ENCODE measurements at places on chromosomes 2 and 18.

- DNase-seq, result no peak
Observed at GRCh38 chr2:17245906-17246305, 272.3 kb downstream of the RAD51AP2 start.

GRCh38 chr2:169031202-169031601, at the start of gene ABCB11:
TSS of gene ABCB11 (minus strand) at chr2:169031324. CDS start at chr2:169018125, 13,199 bp downstream.
- no peak for DNase-seq

DNA sequence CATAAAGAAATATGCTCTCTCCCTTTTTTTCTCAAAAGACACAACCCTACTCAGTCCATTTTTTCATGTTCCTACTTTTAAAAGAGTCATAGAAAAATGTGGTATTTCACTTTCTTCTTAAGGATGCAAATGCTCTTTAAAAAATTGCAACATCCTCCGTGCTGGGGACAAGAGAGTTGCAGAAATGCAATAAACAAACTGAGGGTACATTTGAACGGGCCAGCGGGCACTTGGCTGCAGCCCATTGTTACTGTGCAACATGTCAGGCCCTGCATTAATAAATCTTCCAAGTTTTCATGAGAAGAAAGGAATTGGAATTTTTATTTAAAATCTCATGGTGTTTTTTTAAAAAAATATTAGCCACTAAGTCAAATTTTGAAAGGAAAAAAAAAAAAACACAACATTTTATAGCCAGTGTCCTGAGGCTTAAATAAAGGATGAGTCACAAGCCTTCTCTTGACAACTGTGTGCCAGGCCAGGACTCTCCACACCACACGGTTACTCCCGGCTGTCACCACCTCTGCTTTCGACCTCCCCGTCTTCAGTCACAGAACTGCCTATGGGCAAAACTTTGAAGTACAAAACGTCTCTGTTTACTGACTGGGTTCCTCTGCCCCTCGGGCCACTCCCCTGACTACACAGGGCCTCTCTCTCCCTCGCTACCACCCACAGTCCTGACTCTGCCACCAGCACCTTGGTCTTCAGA, 57.5 kb upstream of the MFF start:
- DNase-seq, result no peak

- DNase-seq, result no peak
Observed at GRCh38 chr2:236633219-236633570, 63.6 kb downstream of the ACKR3 start.

DNA sequence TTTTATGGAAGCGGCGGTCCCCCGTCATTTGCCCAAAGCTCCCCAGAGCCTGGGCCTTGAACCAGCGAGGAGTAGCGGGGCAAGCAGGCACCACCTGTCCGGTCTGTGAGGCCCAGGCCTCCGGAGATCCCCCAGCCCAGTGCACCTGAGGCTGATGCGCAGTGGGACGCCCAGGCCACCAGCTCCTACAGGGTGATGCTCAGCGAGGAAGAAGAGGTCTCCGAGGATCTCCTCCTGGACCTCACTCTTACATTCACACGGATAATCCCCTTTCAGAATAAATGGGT, 220.2 kb downstream of the NDUFA10 start:
- no peak for DNase-seq

DNA sequence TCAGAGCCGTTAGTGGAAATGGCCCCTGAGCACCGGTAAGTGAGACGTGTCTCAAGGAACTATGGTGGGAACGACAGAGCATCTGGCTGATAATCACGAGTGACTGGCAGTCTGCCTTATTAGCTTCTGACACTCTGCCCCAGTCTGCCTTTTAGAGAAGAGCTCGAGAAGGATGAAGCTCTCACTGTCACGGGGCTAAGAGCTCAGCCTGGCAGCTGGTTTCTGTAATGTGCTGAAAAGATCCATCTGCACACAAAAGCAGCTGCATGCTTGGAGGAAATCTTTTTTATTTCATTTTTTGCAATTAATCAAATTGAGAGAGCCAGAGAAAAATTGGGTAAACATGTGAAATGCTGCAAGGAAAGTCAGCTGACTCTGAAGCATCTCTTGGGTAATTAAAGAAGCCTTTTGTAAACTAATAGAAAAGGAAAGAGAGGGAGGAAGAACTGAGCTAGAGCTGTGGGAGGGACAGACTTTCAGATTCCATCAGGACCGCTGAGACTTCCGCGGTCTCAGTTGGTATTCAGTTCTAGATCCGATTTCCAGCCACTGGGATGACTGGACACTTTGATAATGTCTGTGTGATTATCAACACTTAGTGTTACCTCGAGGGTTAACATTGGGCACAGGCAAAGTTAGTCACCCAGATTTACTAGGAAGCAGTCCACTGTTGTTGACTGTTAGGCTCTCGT, 24.4 kb downstream of the MBP start:
- peak; percentile 79 for DNase-seq

DNA sequence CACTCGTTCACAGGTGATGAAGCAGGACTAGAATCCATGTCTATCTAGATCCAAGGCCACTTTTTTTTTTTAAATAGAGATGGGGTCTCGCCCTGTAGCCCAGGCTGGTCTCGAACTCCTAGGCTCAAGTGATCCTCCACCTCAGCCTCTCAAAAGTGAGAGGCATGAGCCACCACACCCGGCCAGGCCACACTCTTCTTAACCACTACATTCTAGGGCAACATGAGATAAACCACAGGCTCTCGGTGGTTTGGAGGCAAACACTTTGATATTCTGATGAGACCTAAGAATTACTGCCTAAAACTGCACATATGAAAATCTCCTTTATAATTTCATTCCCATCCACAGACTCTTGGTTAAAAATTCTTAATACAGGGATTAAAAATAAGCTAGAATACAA, 51.8 kb downstream of the USP34 start:
- peak; percentile 39 for DNase-seq

- DNase-seq, result no peak
Observed at GRCh38 chr2:1974397-1974796, 230.1 kb upstream of the PXDN start.

GRCh38 chr2:155301221-155301620, 602.7 kb downstream of the KCNJ3 start:
- DNase-seq, result no peak

DNA sequence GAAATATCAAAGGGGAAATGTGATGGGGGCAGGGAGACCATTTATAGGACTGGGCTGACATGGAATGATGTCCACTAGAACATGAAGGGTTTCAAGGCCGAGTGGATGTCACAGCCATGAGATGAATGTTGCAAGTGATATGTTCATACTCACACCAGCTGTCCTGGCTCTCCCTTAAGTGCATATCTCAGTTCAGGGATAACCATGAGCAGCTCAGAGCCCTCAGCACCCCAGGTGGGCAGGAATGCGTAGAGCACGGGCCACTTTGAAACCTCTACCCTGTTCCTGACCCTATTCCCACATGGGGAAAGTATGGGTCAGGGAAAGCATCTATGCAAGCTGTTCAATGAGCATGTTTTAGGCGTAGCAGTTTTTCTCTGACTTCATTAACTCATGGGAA, 12.4 kb upstream of the EML4 start:
- no peak for DNase-seq

DNA sequence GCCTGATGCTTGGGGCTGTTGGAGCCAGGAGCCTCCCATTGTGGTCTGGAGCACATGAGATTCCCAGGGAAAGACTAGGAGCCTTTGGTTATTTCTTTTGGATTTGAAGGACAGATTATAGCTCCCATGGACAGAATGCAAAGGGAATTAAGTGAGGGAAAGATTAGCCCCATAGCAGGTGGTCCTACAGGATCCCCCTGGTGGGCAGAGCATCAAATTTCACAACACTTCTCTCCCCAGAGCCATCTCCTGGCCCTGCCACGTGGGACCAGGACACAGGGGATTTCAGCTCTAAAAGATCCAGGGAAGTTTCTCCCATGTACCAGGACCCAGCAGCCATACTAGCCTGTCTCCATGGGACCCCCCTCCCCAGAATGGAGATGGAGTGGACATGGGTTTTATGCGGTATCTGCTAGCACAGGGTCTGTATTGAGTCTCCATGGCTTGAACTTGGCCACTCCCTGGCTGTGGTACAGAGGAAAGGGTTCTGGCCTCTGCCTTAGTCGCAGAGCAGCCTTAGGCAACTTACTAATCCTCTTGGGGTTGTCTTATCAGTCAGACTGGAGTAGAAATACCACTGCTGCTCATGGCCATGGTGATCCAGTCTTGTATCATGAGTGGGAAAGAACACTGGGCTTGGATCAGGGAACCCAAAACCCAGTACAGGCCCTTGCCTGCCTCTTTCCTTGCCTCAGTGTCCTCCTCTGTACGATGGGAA, 6.8 kb upstream of the PLB1 start:
- no peak for DNase-seq

- DNase-seq, result no peak
Observed at GRCh38 chr18:5510135-5510846, 33.5 kb downstream of the EPB41L3 start.

DNA sequence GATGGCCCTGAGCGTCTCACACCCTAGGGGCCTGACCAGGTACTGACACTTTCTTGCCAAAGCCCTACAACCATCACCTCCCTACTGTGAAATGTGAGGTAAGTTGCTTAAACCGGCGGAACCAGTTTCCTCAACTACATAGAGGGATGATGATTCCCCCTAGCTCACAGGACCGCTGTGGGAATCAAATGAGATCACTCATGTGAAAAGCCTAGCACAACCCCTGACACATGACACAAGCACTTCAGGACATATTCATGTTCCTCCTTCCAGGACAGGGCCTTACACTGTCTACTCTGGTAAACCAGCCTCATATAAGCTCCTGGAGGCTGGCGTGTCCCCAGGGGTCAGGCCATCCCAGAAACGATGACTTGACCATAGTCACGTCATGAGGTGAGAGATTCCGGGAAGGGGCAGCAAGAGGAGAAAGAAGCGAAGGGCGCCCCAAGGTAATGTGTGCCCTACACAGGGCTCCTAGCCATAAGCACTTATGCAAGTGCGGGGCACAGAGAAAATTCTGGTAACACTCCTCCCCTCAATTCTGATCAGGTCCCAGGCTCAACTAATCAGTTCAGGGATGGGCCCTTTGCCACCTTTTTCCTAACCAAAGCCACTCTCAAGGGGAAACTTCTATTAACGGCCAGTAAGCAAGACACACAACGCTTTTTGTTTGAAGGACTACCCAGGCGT, 49.5 kb downstream of the C2orf42 start:
- DNase-seq, result peak; percentile 85

- no peak for DNase-seq
Observed at GRCh38 chr2:105604938-105605337, 139.8 kb upstream of the NCK2 start.

DNA sequence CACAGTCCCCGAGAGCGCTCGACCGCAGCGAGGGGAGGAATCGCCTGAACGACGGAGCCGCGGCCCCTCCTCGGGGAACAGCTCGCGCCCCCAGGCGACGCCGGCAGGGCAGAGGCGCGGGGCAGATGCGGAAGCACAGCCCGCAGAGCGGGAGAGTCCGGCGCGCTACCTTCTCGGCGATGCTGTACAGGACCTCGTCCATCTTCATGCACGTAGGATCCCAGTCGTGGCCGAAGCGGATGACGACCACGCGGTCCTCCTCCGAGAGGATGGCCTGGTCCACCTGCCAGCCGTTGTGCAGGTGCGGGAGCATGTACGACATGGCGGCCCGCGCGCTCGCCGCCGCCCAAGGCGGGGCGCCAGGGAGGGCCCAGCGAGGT, 302 bp downstream of the TXNL4A start:
- peak; percentile 73 for DNase-seq

GRCh38 chr18:5058768-5059695, 138.0 kb downstream of the AKAIN1 start:
- peak; percentile 34 for DNase-seq

GRCh38 chr2:274503-274902, 9.8 kb downstream of the ACP1 start:
- DNase-seq, result no peak

- peak; percentile 48 for DNase-seq
Observed at GRCh38 chr2:54606393-54606958, 117.0 kb upstream of the EML6 start.

DNA sequence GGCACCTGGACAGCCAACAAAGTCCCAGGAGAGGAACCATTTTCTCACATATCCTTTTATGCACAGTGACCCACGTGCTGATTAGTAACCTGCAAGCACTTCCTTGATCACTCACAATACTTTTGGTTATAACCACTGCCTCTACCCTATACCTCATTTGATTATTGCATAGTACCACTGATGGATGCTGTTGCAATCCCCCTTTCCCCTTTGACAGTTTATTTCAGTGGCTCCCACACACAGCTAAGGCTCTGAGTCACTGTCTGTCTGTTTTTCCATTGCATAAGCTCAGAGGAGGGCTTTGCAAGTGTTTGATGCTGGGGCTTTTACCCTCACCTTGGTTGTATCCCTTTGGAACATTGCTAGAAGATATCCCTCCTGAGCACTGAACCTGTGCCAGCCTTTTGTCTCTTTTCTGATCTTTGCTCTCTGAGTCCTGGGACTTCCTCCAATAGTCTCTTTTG, 101.7 kb upstream of the RBBP8 start:
- DNase-seq, result no peak

DNA sequence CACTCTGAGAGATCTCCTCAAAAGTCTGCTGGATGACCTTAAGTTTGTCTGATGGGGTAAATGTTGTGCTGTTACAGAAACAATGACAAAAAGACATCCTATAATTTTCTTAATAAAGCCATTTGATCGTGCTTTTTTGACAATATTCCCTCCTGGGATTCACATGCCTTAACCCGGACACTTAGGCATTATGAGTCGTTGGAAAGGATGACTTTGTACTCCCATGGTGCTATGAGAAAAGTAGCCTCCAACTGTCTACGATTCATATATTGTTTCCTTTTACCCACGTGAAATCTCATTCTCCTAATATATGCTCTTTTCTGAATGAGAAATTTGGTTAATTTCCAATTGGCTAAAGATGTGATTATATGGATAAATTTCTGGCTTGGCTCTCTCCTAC, 6.1 kb upstream of the MPP4 start:
- no peak for DNase-seq

- DNase-seq, result no peak
Observed at GRCh38 chr2:126686286-126686685, 30.3 kb downstream of the GYPC start.

Data from activated CD4-positive, alpha-beta memory T cell treated with anti-CD3 and anti-CD28 coated beads for 36 hours (primary cell).